Panc1 (cell line): ENCODE measurements at places on chromosomes 5 and 9.

- DNase-seq = no peak
Measured at GRCh38 chr9:119794836-119795235, 425.6 kb upstream of the BRINP1 start.

DNA sequence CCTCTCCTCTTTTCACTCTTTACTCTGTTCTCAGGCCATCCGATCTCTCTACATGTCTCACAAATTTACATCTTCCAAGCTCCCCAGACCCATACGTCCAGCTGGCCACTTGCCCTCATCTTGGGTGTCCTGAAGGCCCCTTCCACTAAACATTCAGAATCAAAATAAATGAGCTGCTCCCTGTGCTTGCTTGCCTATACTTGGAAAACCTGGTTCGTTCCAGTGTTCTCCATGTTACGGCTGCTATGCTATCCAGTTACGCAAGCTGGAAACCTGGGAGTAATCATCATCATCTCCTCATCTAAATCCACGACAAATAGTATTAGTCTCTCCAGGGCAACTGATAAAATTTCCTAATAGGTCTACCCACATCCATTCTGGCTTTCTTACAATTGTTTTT lies 165.0 kb upstream of the FBXL17 start:
- DNase-seq = no peak

GRCh38 chr9:124675261-124676158 lies 95.6 kb downstream of the NR6A1 start:
- no peak for DNase-seq

- no peak for DNase-seq
Measured at GRCh38 chr5:64214132-64214531, 48.5 kb downstream of the RNF180 start.

- no peak for DNase-seq
Measured at GRCh38 chr5:90632791-90633190, 74.2 kb downstream of the ADGRV1 start.

GRCh38 chr9:34218446-34218845 lies 39.6 kb downstream of the UBAP1 start:
- DNase-seq = no peak

- DNase-seq = no peak
Measured at GRCh38 chr5:176647843-176648473, 674 bp downstream of the TSPAN17 start.

DNA sequence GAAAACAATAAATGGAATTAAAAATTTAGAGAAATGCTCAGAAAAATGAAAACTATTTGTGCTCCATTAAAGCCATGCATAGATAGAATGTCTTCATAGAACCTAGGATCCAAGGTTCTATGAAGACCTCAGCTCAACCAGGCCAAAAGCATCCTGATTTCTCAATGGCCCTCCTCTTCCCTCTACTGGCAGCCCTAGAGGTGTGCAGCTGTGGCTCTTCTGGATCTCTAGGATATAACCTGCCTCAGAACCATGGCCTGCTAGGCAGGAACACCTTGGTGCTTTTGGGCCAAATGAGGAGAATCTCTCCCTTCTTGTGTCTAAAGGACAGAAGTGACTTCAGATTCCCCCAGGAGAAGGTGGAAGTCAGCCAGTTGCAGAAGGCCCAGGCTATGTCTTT lies 15.1 kb downstream of the IFNA1 start:
- peak; percentile 15 for DNase-seq

DNA sequence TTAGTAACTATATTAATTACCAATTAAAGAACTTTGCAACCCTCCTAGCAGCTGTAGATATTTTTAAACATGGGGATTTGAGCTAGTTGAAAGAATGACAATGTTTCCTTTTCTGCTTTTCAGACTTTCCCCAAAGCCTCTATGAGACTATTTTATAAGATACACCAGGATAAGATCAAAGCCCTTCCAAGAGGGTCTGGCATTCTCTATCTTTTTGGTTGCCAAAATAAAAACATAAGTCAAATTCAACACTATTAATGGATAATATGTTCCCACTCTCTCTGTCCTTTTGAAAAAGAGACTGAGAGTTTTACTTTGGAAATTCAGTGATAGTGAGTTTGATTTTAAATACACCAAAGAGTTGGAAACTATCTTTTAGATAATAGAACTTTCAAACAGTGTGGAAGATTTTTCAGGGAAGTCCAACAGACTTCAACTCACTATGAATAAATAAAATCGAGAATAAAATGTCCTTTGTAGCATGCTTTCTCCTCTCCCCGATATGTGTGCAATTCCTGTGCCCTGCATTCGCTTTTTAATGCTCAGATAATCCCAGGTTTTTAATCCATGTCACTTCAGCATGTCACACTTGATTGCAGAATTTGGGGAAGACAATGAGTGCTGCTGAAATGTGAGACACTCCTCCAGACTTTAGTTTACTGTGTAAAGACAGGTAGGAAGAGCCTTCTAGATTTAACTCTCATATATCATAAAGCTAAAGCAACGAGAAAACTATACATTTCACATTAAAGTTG lies 1095.7 kb upstream of the DMAC1 start:
- DNase-seq = no peak

GRCh38 chr5:157761690-157762621 lies 18.4 kb downstream of the LSM11 start:
- peak; percentile 35 for DNase-seq

GRCh38 chr5:174045470-174046025 lies at the start of gene NSG2:
NSG2 (plus strand) TSS chr5:174045706; CDS start chr5:174046756, 1,050 bp downstream.
- peak; percentile 38 for DNase-seq

DNA sequence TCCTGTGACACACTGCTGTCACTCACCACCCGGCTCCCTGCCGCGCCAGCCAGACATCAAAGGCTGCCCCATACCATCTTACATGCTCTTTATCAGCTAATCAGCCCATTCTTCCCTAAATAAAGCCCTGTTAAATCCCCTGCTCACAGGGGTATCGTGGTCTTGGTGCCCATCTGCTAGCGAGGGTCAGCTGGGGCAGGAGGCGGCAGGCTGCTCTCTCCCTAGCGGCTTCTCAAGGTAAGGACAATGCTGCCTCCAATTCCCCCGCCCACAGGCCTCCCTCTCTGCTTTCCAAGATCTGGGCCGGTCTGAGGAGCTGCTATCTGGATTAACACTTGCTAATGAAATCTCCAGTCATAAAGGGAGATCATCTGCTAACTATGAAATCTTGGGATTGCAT lies 26.8 kb downstream of the BARHL1 start:
- DNase-seq = no peak

- DNase-seq = no peak
Measured at GRCh38 chr9:131593936-131594665, 48.8 kb downstream of the PRRT1B start.

DNA sequence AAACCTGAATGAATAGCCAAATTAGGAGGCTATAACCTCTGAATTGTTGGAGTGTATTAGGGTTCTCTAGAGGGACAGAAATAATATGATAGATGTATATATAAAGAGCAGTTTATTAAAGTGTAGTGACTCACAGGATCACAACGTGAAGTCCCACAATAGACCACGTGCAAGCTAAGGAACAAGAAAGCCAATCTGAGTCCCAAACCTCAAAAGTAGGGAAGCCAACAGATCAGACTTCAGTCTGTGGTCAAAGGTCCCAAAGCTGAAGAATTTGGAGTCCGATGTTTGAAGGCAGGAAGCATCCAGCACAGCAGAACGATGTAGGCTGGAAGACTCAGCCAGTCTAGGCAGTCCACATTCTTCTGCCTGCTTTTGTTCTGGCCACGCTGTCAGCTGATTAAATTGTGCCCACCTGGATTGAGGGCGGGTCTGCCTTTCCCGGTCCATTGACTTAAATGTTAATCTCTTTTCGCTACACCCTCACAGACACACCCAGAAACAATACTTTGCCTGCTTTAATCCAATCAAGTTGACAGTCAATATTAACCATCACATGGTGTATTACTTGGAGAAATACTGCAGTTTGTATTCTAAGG lies 550.6 kb downstream of the CDH10 start:
- DNase-seq = no peak

- DNase-seq = no peak
Measured at GRCh38 chr9:126533926-126534310, 79.8 kb upstream of the LMX1B start.

DNA sequence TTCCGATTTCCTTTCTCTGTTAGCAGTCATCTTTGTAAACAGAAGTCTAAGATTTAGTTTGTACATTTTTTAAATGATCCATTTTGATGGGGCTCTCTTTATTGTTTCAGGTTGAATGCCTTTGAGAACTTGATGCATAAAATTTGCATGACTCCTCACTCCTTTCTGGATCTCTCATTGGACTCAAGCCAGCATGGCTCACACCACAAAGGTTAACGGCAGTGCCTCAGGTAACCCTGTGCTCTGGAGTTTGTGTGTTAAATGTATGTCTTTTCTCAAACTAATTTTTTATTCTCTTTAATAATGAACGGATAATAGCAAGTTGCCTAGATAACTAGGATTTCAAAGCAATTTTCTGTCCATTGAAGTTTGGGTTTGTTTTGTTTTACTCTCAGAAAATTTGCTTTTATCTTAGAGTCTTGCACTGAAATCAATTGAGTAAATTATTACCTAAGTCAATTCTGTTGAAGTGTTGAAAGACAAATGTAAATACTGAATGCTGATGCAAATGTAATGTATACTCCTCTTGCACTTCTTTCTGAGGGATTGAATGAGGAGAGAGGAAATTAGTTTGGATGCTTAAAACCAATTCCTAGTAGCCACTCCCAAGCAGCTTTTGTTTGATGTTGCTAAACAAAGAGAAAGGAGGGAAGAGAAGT lies 164.6 kb upstream of the DMRT1 start:
- no peak for DNase-seq

DNA sequence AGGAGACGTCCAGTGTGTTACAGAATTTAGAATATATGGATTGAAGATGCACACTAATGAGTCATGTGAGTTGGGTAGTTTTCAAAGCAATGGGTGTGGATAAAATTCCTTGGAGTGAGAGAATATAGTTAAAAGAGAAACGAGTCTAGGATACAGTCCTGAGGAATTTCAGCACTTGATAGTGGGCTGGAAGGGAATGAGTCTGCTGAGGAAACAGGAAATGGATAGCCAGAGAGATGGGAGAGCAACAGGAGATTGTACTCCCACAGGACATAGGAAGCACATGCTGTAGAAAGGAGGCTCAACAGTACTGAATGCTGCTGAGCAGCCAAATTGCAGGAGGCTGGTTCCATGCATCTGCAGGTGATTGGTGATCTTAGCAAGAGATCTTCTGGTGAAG lies 68.1 kb downstream of the FBN2 start:
- DNase-seq = no peak

GRCh38 chr5:141362719-141363118 lies 1.2 kb upstream of the PCDHGA5 start:
- DNase-seq = no peak

GRCh38 chr5:74452856-74453255 lies 187.7 kb downstream of the ENC1 start:
- DNase-seq = no peak
